Epithelial cell of esophagus (primary cell): ENCODE measurements at places on chromosomes 5 and 9.
A peak's percentile ranks its signal among the peaks of the same experiment; 100 is the strongest.

- no peak for DNase-seq
Measured at GRCh38 chr9:119667163-119667562, 297.9 kb upstream of the BRINP1 start.

DNA sequence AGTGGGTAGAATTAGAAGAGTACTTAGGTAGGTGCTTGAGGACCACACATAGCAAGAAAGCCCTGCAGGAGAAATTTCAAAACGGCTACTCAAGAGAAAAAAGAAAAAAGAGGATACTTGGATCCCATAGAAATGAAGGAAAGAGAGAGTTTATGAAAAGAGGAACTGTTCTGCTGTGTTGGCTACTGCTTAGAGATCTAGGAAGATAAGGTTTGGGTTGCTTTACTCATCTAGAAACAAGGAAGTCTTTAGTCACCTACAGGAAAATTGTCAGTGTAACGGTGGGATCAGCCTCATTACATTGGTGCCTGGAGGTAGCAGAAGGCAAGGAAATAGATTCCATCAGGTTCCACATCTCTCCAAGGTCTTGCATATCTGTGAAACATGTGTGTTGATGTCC, 14.8 kb upstream of the C5orf46 start:
- no peak for DNase-seq

- DNase-seq, result no peak
Measured at GRCh38 chr9:88498880-88499279, 36.1 kb upstream of the NXNL2 start.

GRCh38 chr9:122180633-122181032, 20.9 kb downstream of the MORN5 start:
- DNase-seq, result peak; percentile 69

DNA sequence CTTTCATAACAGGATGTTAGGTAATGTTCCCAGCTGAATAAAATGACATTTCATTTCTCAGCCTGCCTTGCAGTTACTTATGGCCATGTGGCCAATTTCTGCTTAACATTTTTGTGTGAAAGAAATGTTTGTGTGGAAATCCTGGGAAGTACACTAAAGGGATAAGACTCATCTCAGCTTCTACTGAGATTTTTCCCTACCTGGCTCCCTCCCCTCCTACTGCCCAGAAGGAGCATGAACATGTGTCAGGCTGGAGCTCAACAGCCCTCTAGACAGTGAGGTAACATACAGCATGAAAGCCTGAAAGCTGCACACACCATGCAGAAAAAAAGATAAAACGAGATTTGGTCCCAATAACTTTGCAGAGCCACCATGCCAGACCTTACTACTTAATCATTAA, 288.4 kb upstream of the COX7C start:
- DNase-seq, result no peak

DNA sequence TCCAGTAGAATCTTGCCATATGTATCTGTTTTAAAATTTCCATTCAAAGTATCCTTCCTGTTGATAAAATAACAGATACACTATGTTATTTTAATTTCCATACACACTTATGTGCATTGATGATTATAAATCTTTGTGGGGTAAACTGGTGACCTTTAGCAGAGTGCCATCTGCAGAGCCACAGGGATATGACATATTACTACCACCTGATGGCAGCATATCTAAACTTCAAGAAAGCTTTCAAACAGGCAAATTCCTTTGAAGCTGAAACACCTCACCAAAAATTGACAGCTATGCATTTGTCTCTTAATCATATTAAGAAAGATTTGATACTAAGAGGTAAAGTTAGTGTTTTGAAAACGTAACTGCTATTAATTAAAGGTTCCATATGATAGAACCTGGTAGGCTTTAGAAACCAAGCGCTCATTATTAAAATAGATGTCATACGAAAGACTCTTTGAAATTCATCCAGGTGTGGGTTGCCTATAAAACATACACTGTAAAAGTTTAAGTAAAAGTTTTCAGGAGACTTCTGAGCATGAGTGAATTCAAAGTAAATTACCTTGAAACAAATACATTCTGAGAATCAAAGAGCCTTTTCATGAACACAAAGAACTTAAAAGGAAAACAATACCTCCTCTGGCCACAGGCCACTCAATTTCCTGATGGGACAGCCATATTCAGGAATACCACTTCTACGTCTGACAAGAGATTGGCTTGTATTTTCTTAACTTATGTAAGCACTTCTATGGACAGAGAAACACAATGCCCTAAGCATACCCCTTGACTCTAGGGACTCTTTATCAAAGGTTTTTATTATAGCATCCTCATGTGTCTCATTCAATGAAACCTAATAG, 93.3 kb downstream of the KIAA0825 start:
- peak; percentile 60 for DNase-seq

- DNase-seq, result no peak
Measured at GRCh38 chr5:7881816-7882215, 12.9 kb downstream of the MTRR start.

GRCh38 chr5:88760527-88760926, 122.5 kb downstream of the MEF2C start:
- no peak for DNase-seq

GRCh38 chr5:22488427-22488826, 364.7 kb downstream of the CDH12 start:
- DNase-seq, result no peak

DNA sequence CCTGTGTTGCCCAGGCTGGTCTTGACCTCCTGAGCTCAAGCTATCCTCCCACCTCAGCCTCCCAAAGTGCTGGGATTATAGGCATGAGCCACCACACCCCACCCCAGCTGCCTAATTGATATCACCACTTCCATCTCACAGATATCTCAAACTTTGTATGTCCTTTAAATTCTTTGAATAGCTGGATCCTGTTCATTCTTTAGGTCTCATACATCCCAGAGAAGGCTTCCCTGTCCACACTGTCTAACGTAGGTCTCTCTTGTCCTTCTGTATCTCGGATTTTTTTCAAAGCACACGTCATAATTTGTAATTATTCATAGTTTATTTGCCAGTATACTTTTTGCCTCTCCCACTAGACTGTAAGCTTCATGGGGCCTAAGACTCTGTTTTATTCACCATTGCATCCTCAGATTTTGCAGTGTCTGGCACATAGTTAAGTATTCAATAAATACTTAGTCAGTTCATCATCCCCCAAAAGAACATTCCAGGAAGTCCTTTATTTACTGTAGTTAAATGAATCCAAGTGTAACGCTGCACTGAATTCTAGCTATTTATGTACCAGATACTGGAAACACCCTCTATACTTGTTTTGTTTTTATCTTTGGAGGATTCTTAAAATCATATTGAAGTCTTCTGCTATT, 10.5 kb downstream of the ARSK start:
- DNase-seq, result no peak

GRCh38 chr9:128705051-128705965, 3.0 kb downstream of the PKN3 start:
- no peak for DNase-seq
